ENCODE measurements at places on chromosomes 12 and 14.

- no peak for DNase-seq
These were observed 42.3 kb upstream of the MDM1 start for GRCh38 chr12:68374307-68374982.

- DNase-seq: no peak
These were observed 568.7 kb downstream of the RPS29 start for GRCh38 chr14:49017447-49017846.

DNA sequence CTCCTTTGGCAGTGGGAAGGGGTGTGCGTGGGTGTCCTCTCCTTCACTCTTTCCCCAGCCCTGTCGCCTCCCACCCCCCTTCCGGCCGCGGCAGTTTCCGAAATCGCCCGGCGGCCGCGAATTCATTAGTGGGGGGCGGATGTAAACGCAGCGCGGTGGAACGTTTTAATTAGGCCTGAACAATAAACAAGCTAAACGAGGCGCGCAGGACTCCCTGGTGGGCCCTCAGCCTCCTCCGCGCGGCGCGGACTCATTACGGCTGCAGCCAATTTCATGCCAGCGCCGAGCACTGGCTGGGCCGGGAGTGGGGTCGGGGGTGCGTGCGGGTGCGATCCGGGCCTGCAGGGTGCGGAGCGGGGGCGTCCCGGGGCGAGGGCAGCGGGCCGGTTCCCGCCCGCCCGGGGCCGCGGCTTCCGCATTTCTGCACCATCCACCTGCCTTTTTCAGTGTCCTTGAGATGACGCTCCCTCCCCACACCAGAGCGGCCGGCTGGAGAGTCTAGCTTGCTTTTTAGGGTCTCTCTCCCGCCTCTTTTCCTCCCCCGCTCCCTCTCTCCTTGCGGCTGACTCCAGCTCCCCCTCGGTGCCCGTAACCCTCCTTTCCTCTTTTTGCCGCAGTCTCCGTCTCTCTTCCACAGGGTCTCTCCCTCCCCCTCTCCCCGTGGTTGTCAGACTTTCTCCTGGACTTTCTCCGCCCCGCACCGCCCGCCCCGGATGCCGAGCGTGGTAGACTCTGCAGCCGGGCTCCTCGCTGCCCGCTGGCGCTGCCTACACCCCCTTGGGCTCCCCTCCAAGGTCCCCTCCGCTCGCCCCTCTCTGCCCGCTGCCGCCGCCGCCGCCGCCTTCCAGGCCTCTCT is at the start of gene CISTR:
Gene CISTR, minus strand, starts transcription at position 644 of the 856 bp plus-strand sequence.
- no peak for DNase-seq

DNA sequence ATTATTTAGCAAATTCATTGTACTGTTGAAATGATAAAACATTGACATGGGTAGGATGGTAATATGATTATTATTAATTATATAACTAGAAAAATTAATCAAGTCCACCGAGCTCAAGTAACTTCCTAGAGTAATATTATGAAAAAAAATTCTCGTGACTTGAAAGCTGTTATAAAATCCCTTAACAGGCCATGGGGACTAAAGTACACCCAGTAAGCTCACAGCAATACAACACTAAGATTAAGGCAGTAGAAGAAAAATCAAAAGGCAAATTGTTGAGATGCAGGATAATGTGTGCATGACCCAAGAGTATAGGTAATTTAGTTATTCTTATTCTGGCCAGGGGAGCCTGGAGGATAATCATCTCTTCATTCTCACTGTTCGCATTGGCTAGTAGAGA is 162.6 kb upstream of the LRIG3 start:
- DNase-seq: no peak

DNA sequence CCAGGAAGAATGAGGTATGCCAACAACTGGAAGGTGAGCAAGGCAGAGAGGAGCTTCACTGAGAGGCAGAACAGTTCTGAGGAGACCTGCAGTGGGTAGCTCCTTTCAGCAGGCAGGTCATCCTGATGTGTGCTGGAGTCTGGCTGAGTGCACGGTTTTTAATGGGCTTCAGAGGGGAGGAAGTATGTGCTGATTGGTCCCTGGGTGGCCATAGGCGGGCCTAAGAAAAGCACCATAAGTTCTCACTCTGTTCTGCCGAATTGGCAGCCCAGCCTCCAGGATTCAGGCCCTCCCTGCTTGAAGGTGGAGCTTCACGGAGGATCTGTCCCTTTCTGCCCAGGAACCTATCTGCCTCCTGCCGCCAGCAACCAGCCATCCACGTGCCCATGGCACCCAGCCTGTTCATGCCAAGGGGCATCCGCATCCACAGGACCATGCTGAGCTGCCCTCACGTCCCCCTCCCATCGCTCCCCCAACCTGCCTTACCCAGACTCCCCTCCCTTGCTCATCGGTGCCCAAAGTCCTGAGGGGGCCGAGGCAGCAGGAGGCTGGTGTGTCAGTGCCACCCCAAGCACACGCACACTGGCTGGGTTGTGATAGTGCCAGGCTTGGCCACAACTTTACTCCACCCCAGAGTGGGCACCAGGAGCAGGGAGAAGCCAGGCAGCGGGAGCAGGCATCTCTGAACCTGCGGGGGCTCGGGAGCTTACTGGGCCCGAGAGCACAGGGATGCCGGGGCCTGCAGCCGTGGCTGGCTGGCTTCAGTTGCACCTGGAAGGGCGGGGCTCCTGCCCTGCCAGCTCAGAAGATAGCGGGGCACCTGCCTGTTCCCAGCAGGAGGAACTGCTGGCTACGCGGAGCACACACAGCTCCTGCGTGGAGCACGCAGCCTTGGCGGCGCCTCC is 608.4 kb upstream of the FOXG1 start:
- DNase-seq: no peak

GRCh38 chr14:77303417-77304156 is 17.1 kb downstream of the POMT2 start:
- no peak for DNase-seq

GRCh38 chr14:75254381-75254822 is 24.2 kb upstream of the FOS start:
- DNase-seq: no peak

DNA sequence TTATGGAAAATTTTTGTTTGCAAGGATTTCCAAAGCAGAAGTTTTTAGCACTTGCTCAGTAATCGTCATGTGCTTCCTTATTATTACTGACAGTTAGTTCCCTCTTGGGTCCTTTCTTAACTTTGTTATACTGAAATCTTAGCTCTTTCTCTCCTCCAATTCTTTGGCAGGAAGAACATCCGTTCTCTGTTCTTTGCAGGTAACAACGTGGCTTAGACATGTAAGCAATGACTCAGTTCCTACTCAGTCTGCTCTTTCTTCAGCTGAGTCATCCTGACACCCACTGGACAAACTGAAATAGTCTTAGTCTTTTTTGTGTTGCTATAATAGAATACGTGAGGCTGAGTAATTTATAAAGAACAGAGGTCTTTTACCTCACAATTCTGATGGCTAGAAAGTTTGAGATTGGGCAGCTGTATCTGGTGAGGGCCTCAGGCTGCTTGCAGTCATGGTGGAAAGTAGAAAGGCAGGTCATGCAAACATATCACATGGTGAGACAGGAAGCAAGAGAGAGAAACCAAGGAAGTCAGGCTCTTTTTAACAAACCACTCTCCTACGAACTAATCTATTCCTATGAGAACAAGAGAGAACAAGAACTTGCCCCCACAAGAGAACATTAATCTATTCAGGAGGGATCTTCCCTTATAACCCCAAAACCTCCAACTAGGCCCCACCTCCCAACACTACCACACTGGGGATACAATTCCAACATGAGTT is 49.2 kb downstream of the TESPA1 start:
- DNase-seq: no peak

GRCh38 chr14:74875941-74876913 is at the start of gene PROX2:
Gene PROX2 (minus strand): TSS chr14:74876145. CDS start chr14:74863834, 12,311 bp downstream.
- no peak for DNase-seq

DNA sequence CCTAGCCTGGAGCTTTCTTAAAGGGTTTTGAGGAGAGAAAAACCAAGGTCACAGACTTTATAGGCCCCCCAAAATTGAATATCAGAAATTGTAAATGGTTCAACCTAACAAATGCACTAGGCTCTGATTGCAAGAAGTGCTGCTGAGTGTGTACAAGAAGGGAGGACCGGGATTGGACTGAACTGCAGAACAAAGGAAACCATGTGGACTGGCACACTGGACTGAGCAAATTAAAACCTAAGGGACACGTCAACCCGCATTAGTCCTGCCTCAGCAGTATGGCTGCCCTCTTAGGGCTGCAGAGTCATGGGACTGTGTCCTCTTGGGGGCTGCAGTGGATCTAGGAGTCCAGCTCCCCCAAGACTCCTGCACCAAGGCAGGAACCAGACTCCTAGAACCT is 842 bp upstream of the CISTR start:
- no peak for DNase-seq

- DNase-seq: no peak
These were observed 75.4 kb downstream of the KIF21A start for GRCh38 chr12:39367494-39367893.

DNA sequence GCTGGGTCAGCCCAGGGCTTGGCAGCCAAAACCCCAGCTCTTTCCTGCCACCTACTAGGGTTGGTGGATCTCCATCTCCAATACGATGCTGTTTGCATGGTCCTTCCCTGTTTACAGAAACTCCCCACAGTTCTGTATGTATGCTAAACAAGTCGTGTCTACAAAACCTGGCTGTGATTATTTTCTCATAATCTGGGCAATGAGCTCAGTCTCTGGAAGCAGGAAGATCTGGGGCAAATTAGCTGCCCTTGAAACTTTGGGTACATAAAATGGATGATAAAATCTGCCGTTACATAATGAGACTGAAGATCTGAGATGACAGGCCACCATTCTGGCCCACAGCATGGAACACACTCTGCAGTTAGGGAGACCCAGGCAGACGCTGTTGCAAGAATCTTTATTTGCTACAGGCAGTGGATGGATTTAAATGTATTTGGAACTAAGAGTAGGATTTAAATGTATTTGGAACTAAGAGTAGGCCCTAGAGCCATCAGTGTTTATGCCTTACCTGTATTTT is 31.7 kb downstream of the ACADS start:
- no peak for DNase-seq

DNA sequence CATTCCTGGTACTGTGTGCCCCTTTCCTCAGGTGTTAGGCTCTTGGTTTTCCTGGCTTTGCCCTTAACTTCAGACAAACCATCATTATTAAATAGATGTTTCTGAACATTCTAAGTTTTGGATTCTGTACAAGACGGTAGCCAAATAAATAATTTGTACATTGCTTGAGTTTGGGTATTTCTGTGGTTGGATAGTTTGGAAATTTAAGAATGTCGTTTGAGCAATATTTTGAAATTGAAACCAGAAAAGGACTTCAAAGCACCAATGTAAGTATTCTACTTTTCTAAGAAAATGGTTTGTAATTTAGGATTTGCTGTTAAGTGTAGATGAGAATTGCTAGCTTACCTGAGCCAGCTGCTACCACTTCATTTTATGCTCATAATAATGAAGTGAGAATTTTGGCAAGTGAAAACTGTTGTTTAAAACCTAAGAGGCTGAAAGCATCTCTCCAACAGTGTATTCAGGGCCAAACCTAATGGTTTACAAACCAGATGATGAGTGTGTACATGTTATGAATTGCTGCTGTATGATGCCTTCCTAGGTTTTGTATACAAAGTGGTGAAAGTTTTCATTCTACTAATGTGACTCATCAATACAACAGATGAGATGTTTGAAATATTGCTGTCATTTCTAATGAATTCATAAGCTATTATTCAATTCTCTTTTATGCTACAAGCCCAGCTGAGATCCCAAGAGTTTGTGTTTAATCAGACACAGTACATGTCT is 181.5 kb upstream of the PRKD1 start:
- DNase-seq: no peak

- DNase-seq: no peak
These were observed 60.0 kb downstream of the PPFIBP1 start for GRCh38 chr12:27583981-27584380.

GRCh38 chr12:133227281-133227852 is 8.3 kb downstream of the ANHX start:
- DNase-seq: no peak

DNA sequence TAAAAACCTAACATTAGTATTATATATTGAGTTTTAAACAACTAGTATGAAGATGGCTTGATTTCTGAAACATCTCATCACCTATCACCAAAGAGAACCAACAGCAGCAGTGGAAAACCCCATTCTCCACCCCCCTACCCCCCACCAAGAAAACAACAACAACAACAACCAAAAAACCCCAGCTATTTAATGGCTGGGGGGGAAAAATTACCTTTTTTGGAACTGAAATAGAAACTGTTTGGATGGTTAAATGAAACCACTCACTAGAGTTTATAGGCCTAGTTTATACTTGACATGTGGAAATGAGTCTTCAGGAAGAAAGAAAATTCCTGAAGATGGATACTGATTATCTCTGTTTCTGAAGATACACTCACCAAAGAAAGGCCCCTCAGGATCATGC is 30.3 kb downstream of the PPP2R5E start:
- no peak for DNase-seq

GRCh38 chr14:36955376-36955775 is 217.0 kb downstream of the SLC25A21 start:
- DNase-seq: no peak

DNA sequence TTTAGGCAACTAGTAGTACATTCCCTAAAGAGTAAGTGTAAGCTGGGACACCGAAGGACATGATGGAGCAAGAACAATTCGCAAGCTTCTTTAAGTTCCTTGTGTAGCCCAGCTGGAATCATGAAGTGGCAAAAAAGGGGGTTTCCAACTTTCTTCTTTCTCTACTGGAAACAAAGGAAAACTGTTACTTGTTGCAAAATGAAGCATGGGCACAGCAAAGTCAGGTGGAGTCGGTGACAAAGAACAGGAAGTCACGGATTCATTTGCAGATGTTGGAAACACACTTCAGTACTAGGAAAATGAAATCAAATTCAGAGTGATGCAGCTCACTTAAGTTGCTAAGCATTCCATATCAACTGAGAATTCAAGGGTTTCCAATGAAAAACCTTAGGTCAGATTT is 706.9 kb upstream of the STXBP6 start:
- DNase-seq: no peak

DNA sequence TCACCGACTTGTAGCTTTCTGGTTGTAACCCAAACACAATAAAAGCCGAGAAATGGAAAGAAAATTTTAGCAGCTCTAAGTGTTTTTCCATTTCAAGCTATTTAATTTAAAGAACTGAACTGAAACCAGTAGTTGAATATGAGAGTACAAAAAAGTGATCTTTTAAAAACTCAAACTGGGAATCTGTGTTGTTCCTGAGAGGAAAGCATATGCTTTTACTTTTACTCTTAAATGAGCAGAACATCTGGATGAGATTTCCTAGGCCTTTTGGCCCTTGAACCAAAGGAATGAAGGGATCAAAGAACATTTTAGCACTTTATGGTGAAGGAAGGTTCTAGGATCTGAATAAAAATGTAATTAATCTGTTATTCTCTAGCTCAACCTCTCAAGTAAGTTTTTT is 1.3 kb downstream of the KERA start:
- DNase-seq: no peak

GRCh38 chr14:32019276-32019675 is 57.8 kb upstream of the ARHGAP5 start:
- DNase-seq: no peak
